ENCODE measurements at places on chromosomes 3 and 15.

- DNase-seq: no peak
Observed at GRCh38 chr3:40096661-40097111, 212.8 kb upstream of the EIF1B start.

DNA sequence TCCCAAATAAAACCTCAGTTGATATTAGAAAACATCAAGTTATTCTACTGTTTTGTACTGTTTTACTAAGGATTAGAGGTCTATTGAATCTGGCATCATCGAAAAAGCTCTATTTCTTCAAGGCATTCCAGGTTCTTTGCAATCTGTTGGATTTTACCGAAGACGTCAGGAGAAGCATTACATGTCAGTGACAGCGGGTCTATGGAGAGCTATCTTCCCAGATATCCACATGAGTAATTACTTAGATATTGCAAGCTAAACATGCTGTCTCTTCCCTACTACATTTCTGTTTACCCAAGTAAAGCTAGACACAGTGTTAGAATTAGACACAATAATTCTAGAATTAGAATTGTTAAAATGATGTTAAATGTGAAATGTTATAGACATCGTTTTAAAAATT lies 10.8 kb upstream of the GOLGA6L2 start:
- DNase-seq: no peak

- DNase-seq: no peak
Observed at GRCh38 chr15:34782901-34783300, 12.4 kb downstream of the ACTC1 start.

GRCh38 chr3:10309736-10310135 lies 11.2 kb downstream of the SEC13 start:
- no peak for DNase-seq

DNA sequence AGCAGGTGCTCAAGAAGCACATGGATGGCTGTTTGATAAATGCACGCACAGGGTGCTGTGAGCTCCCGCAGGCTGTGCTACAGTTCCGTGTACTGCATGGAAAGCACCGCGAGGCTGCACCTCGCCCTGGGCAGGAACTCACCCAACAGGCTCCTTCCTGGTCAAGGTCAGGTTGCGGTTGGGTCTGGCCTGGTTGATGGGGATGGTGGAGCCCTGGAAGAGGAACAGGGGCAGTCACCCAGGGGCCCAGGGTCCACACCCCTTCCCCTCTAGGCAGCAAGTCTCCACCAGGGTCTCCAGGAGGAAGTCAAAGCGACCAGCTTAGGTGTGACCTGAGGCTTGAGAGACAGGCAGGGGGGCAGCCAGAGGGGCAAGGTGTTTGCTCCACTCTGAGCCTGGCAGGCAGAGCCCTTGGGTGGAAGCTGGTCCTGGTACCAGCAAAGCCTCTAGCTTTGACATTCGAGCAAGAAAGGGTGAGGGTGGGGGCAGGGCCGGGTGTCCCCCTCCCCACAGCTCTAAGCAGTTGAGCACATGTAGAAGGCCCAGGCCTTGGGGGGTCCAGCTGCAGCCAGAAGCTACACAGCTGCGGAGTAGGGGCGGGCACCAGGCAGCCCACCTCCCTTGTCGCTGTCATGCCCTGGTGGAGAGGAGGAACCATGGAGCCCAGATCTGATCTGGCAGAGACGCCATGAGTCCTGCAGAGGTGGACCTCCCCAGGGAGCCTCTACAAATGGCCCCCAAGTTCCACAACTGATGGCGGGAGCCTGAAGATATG lies 46.3 kb upstream of the SLC41A3 start:
- DNase-seq: no peak

DNA sequence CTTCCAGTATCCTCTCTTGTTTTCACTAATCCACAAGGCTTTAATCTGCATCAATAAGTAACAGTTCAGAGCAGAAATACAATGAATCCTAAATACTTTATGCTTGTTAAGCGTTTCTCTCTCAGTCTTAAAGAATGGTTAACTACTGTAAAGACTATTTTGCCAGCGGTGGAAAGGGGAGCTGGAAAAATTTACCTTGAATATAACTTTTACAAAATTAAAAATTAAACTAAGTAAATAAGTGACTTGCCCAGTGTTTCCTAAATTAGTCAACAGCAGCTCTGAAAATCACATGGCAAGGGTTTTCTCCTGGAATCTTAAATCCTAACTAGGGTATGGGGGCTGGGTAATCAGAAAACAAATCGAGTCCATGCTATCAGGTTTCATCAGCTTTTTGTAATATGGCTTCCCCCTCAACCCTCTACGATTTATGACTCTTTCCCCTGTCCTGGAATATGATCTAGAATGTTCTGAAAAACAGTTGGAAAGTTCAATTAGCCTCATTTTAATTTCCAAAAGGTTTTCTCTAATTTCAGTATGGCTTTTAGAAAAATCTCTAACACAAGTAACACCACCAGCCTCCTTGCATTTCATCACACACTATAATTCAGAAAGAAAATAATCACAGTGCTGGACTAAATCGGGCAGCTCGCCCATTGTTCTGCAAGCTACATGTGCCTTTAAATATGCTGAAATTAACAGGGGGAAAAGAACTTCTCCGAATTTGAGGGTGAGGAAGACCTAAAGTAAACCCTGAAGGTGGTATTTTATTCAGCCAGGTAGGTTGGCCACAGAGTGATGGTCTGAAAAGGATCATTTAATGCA lies 133.5 kb downstream of the ADAMTS9 start:
- no peak for DNase-seq

DNA sequence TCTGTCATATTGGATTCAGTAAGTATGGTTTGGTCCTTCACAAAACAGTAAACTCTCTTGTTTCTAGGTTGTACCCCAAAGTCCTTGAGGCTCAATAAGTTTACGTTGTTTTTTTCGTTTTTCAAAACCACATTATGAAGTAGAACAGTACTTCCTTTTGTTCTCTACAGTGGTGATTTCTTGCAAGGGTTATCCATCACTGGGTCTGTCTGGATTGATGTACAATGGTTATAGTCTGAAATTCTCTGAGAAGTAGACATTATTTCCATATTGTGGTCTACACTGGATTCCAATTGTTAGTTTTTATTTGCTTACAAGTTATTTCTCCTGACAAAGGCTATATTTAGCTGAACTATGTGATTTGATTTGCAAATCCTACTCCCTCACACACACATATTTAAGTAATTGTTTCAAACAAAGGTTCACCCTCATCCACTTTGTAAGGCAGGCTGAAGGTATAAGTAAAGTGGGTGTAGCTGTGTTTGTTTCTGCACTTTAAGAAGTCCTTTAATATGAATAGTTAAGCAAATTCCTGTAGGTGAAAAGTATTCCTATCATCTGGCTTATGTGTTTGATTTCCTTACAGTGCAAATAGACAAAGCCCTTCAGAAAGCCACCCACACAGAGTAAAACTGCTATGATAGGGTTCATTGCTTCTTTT lies 64.2 kb upstream of the MME start:
- DNase-seq: peak; percentile 99

DNA sequence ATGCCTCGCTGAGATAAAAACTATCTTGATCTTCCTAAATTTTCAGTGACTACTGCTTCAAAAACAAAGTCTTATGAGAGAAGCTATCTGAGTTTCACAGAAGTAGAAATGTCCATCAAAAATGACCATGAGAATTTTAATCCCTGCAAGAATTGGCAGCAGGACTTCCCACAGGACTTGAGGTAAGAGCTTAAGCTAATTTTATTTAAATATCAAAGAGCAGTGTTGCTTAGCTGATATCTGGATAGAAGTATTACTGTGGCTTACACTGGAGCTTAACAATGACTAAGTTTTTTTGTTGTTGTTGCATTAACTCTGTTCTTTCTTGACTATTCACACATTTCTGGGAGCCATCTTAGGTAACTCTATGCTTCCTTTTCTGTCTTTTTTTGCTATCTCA lies 60.8 kb upstream of the EPHA3 start:
- DNase-seq: no peak

DNA sequence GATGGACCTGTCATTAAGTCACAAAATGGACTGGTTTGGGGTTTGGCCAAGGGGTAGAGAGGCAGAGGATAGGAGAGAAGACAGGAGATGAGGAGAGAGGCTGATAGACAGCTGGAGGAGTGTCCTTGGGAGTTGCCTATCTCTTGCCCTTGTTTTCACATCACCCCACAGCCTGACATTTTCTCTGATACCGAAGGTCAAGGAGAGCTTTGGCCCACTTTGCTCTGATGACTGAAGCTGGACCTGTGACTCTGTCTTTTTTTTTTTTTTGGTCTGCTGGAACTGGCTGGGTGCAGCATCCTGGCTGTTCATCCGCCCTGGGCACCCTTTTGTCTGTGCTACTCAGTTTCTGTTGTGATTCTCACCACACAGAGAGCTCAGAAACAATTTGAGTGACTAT lies 5.1 kb downstream of the GPD1L start:
- no peak for DNase-seq

GRCh38 chr15:80732167-80732566 lies 37.1 kb downstream of the ABHD17C start:
- DNase-seq: no peak

- DNase-seq: no peak
Observed at GRCh38 chr3:97937205-97937604, 35.0 kb downstream of the RIOX2 start.

GRCh38 chr3:179608931-179609720 lies 4.5 kb downstream of the NDUFB5 start:
- DNase-seq: no peak

GRCh38 chr15:94584833-94585244 lies 353.5 kb downstream of the MCTP2 start:
- DNase-seq: no peak

GRCh38 chr3:58530354-58530865 lies 6.6 kb downstream of the ACOX2 start:
- no peak for DNase-seq

DNA sequence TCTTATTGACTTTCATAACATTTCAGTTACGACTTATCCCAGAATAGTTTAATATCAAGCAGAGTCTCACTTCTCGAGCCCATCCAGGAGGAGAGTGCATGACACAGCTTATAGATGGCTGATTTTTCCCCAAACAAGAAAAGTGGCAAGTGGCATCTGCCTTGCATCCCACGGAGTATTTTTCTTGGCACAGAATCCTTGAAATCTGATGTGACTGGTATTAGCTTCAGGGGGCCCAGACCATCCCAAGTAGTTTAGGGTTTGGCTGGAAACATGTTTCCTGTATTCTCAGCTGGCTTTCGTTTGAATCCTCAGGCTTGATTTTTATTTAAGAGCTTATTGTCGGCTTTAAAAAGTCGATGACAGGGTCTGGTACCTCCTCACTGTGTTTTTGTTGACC lies 20.7 kb upstream of the FBXL22 start:
- no peak for DNase-seq

DNA sequence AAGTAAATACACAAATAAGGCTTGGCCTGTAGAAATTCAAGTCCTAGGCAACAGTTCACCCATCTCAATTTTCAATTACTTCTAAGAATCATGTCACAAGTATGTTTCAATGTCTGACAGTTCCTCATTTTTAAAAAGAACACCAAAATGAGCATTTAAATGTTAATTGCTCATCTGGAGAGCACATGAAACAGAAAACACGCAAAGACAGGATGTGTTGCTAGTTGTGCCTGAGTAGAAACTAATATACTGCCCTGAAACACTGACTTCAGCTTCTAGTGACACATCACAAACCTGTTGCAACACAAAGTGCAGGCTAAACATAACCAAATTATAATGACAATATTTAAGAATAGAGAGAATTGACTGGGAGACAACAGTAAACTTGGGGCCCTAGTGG lies 167.3 kb upstream of the THBS1 start:
- DNase-seq: no peak

DNA sequence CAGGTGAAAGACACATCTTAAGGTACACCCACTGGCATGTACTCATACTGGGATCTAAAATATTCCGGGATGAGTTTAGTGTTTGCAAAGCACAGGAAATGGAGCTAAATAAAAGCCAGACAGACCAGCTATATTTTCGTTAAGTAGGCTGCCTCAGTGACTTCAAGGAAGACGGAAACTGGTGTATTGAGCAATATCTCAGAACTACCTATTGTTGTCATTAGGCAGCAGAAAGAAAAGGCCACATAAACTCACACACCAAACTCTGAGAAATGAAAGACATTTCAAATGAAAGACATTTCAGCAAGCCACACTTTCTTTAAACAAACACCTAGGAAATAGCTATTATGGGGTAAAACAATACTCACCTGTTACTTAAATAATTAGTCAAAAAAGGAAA lies 761.7 kb upstream of the SEMA6D start:
- DNase-seq: no peak

DNA sequence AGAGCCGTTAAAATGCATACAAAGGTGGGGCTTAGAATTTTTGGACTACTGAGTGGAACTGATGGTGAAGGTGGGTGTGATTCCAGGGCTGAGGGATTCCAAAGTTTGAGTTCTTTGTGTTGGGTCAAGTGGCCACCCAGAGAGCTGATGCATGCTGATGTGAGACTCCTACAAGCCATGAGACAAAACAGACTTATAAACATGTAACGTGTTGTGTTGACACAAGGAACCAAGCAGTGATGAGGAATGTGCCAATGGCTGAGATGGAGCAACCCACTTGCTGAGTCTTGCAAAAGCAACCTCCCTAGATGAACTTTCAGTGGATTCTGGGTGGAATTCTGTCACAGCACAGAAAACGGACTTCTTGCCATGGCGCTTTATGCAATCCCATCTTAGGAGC lies 289.0 kb downstream of the TLE3 start:
- no peak for DNase-seq

DNA sequence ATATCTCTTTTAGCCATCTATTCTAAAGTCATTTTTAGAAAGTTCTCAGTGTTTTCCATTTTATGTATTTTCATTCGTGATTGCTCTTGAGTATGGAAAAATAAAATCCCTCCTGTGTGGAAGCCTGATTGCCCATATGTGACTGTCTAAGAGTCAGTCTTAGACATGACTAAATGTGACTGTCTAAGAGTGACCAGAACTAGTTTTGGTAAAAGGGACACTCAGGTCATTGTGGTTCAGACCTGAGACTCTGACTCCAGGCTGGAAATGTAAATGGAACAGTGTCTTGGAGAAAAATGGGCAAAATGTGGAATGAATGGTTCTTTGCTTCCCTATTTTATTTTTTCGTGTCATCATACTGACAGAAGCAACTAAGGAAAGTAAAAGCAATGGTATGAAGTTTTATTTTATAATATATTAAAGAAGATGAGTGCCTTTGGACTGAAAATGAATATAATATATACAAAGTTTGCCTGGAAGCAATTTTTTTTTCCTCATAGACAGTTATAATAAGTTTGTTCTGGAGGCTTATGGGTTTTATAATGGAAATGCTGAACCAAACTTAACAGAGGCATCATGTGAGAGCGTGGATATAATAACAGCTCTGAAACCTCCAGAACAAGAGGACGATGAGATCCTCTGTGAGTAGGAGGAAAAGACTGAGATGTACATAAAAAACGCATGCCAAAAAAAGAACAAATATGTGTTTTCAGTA lies 264.4 kb downstream of the ZPLD1 start:
- DNase-seq: no peak

DNA sequence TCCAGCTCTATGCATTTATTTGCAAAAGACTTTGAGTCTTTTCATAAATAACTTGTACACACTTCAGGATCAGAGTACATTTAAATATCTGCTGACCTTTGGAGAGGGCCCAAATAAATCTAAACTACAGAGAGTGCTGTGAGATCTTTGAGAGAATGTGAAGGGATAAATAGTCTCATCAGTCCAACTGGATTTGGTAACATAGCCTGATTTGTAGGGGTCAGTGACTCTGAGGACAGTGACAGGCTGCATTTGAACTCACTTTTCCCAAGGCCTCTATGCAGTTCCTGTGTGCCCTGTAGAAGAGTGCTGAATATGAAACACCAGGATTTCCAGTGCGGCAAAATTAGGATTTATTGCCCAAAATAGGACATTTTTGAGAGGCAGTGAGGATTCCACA lies 136.2 kb downstream of the ZPLD1 start:
- DNase-seq: no peak
